Skeletal muscle cell (primary cell): ENCODE measurements at places on chromosomes 1 and 21.

DNA sequence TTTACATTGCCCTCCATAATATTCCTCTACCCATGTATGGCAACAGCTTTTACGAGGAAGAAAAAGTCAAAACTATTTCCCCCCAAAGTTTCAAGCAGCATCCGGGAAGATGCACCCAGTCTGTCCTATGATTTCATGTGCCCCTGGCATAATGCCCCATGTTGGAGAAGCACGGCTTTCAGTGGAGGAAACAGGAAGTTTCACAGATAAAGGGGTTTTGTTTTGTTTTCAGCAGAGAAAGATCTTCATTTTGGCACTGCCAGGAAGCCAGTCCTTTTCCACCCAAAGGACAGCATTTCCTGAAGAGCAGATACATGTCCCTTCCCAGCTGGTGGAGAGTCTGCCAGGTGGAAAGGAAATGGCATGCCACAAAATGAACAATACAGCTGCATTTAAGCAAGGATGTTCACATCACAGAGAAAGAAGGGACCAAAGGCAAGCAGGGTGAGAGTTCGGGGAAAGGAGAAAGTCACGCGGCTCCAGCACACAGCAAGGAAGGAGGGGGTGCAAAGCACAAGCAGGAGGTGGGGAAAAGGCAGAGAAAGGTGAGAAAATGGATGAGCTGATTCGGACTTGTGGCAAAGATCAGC lies 95.3 kb upstream of the HIVEP3 start:
- no peak for DNase-seq

GRCh38 chr1:28213315-28213714 lies 19.5 kb downstream of the DNAJC8 start:
- no peak for DNase-seq

GRCh38 chr1:78051005-78051404 lies 5.2 kb downstream of the GIPC2 start:
- no peak for DNase-seq

- DNase-seq: no peak
These were observed 55.0 kb downstream of the PEX14 start for GRCh38 chr1:10529765-10530164.

DNA sequence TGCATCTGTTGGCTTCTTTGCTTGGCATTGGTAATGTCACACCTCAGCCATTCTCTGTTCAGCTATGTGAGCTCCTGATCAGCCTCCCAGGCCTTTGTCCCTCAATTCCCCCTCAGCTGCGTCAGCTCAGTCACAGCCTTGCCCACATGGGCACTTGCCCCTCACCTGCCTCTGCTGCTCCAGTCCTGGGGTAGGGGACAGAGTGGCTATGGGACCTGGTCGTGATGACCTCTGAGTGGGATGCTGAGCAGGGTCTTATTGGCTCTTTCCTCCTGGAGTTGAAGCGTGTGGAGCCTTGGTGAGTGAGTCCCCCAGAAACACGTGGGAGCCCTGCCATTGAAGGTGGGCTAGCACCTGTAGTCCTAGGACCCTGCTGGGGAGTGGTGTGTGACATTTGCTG lies 61.4 kb upstream of the TLR5 start:
- no peak for DNase-seq

DNA sequence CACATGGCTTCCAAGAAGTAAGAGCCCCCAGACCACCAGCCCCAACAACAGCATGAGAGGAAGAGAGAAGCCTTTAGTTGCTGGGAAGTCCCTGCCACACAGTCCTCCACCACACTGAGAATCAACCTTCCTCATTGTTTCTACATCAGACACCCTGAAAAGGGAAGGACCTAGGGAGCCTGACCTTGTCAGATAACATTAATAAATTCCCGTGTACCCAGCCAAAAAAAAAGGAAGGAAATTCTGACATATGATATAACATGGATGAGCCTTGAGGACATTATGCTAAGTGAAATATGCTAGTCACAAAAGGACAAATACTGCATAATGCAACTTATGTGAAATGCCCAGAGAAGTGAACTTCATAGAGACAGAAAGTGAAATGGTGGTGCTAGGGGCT lies 65.6 kb upstream of the ARHGAP29 start:
- DNase-seq: no peak

- peak; percentile 33 for DNase-seq
These were observed at the start of gene UBE2G2 for GRCh38 chr21:44801468-44802395. TSS of gene UBE2G2 (minus strand) at chr21:44801820. CDS start at chr21:44801748, 72 bp downstream.

- DNase-seq: no peak
These were observed 8.2 kb downstream of the BCL9 start for GRCh38 chr1:147549526-147549925.

DNA sequence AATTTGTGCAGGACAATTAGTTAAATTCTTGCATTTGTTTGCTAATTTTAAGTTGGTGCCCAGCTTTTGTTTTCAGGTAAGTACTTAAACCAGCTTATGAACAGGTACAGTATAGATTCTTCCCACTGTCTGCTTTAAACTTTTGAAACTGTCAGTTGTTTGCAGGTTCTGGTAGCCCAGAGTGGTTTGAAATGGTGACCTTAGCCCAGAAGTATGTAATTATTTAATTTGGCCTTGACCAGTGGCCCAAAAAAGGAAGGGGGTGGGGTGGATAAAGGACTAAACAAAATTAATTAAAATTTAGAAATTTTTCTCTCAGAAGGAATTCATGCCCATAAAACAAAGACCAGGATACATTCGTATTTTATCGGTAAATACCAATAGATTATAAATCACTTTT lies 69.0 kb downstream of the PTBP2 start:
- no peak for DNase-seq

- DNase-seq: no peak
These were observed 21.1 kb upstream of the VTCN1 start for GRCh38 chr1:117231748-117232373.

- DNase-seq: no peak
These were observed 3.3 kb upstream of the MEF2D start for GRCh38 chr1:156503698-156504437.

- peak; percentile 25 for DNase-seq
These were observed 9.7 kb downstream of the SMYD3 start for GRCh38 chr1:246497331-246497915.

GRCh38 chr1:58119971-58120370 lies 426.6 kb downstream of the OMA1 start:
- DNase-seq: no peak
